Stimulated activated CD8-positive, alpha-beta memory T cell treated with anti-CD3 and anti-CD28 coated beads, Interleukin-2, amount 100 ng/mL, for 1 hour (primary cell): ENCODE measurements at places on chromosomes 4 and X.

DNA sequence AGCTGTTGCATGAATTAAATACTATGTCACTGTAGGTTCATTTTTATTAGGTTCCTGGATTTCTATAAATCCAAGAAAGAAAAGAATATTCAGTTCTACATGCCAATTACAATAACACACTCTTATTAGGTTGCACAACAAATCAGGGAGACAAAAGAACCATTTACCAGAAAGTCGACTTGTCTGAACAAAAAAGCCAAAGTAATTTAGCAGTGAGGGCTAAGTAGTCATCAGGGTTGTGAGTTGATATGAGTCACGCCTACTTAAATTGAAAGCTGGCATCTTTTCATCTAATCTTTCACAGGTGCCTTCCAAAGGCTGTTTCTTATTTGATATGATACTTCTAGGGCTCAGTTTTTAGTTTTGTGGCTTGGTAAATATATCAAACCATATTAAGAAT is 25.4 kb upstream of the GNRHR start:
- no peak for DNase-seq

DNA sequence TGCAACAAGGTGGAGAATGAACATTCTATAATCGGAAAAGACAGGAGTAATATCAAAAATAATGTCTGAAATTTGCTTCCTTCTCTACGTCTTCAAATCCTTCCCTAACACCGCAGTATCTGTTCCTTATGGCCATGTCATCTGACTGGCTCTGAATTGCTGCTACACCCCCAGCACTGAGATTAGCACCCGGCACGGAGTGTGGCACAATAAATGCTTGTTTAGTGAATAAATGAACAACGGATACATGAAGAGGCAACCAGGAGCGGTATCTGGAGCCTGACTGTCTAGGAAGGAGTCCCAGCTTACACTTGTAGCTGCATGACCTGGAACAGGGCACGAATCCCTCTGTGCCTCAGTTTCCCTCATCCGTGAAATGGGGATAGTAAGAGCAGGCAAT is 164.3 kb downstream of the AFAP1 start:
- no peak for DNase-seq

DNA sequence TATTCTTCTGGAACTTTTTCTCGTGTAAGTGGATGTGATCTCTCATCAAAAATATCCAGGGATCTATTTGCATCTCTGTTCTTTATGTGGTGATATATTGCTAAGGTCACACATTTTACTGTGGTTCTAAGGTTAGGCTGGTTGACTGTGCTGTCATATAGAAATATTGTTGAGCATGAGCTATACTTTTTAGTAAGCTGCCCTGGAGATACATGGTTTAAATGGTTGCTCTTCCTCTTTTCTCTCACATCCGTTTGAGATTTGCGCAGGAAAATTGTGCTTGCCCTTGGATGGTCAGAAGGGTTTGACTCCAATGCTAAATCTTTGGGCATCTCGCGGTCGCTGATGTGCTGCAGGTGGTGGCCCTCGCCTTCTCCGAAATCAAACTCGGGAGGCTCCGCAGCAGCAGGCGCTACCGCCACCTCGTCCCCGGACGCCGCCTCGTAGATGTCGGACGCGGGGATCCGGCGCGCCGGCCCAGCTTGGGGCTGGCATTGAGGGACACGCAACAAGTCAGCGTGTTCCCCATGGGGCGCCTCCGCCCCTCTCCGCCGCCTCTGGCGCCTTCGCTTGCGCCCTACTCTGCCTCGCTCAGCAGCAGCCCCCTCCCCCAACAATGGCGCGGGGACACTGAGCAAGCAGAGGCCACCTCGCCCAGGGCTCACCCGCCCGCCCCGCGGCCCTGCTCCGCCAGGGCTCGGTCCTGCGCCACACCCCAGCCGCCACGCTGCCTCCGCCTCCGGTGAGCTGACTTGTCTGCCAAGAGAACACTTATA is 154.5 kb downstream of the MSN start:
- no peak for DNase-seq

DNA sequence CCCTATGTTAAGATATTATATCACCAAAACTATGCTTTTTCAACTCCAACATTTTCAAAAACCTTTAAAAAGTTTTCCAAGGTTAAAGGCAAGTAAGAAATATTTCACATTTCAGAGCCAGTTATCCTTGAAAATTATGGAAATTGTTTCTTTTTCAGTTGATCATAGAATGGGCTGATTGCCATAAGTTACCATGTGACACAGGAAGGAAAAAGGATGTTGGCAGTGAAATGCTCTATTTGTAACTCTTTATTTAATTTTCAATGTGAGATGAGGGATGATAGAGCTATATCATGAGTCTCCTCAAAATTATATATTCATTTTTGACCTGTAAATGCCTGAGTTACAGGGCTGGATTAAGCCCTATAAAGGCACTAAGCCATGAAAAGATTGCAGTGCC is 93.0 kb upstream of the PLS3 start:
- no peak for DNase-seq

DNA sequence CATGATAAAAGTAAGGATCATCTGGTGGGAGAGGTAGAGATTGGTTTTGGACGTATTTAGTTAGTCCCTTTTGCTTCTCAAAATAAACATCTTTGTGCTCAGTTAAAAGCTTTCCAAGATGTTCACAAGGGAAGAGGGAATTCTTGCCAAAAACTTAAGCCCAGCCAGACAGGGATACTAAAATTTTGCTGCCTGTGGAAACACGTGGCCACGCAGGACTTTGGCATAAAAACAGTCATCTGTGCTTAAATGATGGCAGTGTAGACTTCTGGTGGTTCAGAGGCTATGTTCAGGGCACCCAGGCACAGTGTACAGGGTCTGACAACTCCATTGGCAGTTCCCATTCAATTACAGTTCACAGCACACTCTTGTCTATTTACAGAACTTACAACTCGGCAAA is 93.2 kb upstream of the JADE1 start:
- DNase-seq = no peak

DNA sequence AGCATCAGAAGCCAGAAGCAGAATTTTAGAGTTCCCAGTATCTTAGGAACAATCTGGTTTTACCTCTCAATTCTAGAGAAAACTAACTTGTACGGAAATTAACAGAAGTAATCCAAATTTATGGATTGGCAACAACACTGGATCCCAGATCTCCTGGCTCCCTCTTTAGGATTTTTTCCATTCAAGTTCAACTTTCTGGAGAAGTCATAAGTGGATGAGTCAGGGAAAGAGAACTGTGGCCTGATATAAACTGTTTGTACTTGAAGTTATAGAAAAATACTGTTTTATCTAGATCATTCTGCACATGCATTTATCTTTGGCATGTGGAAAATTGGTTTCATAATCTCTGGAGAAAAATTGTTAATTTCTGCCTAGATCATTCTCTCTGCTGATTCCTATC is 380.4 kb downstream of the PCDH7 start:
- DNase-seq = no peak

- no peak for DNase-seq
Measured at GRCh38 chrX:112849016-112849415, 8.4 kb upstream of the AMOT start.

DNA sequence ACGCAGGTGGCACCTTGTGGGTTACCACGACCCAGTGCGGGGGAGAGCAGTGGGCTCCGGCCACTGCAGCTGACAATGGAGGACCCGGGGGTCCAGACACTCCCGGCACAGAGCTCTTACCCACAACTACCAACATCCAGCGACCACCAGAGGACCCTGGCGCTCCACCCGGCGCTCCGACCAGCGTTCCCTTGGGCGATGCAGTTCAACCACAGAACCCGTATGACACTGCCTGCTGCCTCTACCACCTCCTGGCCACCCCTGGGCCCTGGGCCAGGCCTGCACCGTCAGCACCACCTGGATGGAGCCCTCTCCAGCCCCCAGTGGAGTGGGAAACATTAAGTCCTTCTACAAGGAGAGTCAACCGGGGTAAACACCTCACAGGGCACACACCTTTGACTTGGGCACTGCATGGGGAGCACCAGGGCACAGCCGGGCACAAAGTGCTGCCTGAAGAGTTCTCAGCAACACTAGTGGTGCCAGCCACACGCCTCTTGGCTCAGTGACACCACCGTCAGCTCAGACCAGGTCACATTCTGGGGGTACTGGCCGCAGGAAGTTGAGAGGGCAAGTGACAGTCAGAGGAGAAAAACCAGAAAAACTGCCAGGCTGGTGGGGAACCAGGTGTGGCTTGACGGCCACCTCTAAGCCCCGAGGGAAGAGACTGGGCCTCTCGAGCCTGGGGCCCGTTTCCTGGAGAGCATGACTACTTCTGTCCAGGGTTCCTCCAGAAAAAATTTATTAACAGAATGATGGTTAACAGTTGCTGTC is 2.6 kb downstream of the CTBP1 start:
- DNase-seq = no peak

GRCh38 chr4:105496899-105497298 is 23.0 kb upstream of the PPA2 start:
- no peak for DNase-seq

DNA sequence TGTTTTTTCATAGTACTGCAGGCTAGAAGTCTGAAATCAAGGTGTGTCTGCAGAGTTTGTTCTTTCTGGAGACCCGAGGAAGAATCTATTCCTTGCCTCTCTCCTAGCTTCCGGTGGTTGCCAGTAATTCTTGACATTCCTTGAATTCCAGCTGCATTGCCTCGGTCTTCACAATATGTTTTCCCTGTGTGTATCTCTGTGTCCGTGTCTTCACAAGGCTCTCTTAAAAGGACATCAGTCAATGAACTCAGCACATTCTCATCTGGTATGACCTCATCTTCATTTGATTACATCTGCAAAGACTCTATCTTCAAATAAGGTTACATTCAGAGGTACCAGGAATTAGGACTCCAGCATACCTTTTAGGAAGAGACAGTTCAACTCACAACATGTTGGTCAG is 163.4 kb downstream of the BANK1 start:
- DNase-seq = no peak
